ENCODE measurements at places on chromosomes 16 and 17. TPM values are rescaled to one million over a fixed set of nuclear protein-coding genes. Genes with fewer than 3 reads are reported as not detected.

CORO1A gene
- total RNA-seq: 2.9 TPM

B9D1 gene
- 9.9 TPM for total RNA-seq

- DNase-seq: no peak
- no peak overlapping the region for H3K4me3 ChIP-seq
- no peaks in the 10 kb centered on the region for H3K36me3 ChIP-seq
- peaks cover 5% of the 10 kb centered on the region for H3K4me1 ChIP-seq
These were observed 37.3 kb upstream of the VWA3A start for GRCh38 chr16:22054847-22055590.

- no peaks in the 10 kb centered on the region for H3K27me3 ChIP-seq
- H3K36me3 ChIP-seq: peaks cover 8% of the 10 kb centered on the region
- H3K27ac ChIP-seq: peak overlapping the region; percentile 17
- H3K4me3 ChIP-seq: no peak overlapping the region
- no peak for DNase-seq
These were observed 25.0 kb downstream of the MAP3K3 start for GRCh38 chr17:63647065-63647725.

DNA sequence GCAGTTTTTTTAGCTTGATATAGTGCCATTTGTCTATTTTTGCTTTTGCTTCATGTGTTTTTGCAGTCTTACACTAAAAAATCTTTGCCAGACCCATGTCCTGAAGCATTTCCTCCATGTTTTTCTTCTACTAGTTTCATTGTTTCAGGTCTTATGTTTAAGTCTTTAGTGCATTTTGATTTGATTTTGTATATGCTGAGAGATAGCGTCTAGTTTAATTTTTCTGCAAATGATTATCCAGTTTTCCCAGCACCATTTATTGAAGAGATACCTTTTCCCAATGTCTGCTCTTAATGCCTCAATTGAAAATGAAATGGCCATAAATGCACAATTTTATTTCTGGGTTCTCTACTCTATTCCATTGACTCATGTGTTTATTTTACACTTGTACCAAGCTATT, 40.8 kb upstream of the NACA2 start:
- H3K4me1 ChIP-seq: no peaks in the 10 kb centered on the region
- H3K27me3 ChIP-seq: peaks cover 2% of the 10 kb centered on the region
- H3K36me3 ChIP-seq: peaks cover 5% of the 10 kb centered on the region
- H3K27ac ChIP-seq: no peak overlapping the region
- no peak for DNase-seq

GRCh38 chr17:79182176-79183042, 107.8 kb downstream of the ENGASE start:
- no peak for DNase-seq
- H3K27me3 ChIP-seq: peaks cover 77% of the 10 kb centered on the region
- H3K27ac ChIP-seq: no peak overlapping the region
- no peaks in the 10 kb centered on the region for H3K36me3 ChIP-seq
- peaks cover 4% of the 10 kb centered on the region for H3K4me1 ChIP-seq

- peaks cover 1% of the 10 kb centered on the region for H3K27me3 ChIP-seq
- no peak overlapping the region for H3K4me3 ChIP-seq
- no peak for DNase-seq
- peaks cover 37% of the 10 kb centered on the region for H3K4me1 ChIP-seq
- H3K36me3 ChIP-seq: no peaks in the 10 kb centered on the region
- H3K27ac ChIP-seq: no peak overlapping the region
These were observed 151.9 kb upstream of the GSE1 start for GRCh38 chr16:85461022-85461813.
